ENCODE measurements at places on chromosomes 11 and 22.

DNA sequence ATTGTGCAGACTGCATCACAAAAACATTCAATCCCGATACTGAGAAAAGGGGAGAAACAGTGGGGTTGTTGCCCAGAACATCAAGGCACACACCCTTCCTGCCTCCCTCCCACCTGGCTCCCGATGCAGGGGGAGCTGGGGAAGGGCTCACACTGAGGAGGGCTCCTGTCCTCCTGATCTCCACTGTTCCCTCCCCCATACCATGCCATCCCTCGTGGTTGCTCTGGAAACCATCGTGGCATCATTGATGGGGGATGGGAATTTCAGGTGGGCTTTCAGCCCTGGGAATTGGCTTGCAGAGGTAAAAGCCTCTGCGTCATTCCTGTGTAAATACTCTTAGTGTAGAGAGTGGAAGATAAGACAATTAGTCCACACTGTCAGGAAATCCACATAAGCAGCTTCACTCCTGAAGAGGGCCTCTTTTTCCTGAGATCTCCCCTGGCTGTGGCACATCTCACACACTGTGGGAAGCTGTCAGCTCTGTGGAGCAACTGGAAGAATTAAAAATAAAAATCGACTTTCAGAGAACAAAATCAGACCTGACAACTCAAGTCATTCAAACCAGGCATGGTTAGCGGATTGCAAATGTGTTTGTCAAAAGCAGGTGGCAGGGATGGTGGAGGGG lies 176.0 kb downstream of the CHST1 start:
- no peak for DNase-seq

DNA sequence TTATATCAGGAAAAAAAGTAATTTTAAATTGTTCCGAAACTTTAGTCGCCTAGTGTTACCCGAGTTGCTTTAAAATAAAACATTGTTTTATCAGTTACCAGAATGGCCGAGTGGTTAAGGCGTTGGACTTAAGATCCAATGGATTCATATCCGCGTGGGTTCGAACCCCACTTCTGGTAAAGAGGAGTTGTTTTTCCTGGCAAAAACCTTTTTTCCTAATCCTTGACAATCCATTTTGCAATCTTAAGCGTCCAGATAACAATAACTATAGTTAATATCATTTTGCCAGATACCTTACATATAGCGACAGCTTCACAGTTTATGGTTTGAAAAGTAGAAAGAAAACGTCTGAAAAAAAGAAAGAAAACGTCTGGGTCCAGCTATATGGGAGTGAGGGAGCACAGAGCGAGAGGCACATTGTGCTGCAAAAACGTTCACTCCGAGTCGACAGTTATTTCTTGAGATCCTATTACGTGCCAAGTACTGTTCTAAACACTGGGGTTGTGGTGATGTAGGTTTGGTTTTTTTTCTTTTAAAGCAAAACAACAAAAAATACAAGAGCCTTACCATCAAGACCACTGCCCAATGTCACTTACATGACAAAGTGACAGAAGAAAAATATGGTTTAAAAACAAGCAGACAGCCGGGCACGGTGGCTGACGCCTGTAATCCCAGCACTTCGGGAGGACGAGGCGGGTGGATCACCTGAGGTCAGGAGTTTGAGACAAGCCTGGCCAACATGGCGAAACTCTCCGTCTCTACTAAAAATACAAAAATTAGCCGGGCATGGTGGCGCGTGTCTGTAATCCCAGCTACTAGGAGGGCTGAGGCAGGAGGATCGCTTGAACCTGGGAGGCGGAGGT lies 40.6 kb downstream of the OR4D9 start:
- DNase-seq: peak; percentile 39

DNA sequence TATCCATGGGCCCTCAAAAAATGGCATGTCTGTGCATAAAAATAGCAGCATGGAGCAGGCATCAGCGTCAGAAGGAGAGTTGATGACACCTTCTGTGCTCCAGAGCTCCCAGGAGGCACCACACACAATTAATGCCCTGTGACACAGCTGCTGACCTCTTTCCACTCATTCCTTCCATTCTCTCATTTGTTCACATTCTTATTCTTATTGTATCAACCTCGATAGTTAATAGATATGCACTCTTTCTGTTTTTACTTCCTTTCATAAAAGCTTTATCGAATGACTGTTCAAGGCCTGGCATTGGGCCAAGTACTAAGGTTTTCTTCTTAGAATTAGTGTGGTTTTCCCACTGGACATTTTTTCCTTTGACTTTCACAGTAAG lies 266.0 kb upstream of the MTNR1B start:
- no peak for DNase-seq

GRCh38 chr11:93648158-93648557 lies 13.3 kb upstream of the CEP295 start:
- no peak for DNase-seq

DNA sequence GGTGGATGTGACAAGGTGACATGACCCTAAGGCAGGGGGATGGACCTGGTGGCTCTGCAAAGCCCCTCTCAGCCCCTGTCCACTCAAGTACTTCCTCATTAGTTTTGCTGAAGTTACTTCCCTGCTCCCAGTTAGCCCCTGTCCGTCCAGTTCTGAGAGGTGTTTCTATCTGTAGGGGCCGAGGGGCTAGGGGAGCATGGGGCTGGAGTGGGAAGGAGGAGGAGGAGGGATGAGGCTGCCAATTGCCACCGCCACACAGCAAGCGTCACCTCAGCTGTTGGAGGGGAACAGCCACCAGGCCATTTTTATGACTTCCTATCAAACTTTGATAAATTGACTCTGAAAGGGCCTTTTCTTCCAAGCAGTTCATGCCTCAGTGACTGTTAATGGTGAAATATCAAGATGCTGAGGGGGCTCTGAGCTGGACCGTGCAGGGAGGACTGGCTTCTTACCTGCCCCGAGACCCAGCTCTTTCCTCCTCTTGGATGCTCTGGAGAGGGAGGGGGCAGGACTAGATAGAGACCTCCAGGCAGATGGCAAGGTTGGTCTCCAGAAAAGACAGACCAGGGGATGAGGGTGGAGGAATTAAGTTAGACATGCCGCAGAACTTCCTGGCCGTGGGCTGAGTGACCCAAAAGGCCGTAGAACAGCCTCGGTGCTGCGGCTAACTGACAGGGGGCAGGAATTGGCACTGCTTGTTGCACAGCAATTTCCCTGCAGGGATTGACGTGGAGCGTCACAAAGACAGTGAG lies 137.0 kb downstream of the ST3GAL4 start:
- DNase-seq: no peak

GRCh38 chr11:95595541-95595940 lies 194.0 kb downstream of the FAM76B start:
- no peak for DNase-seq

- no peak for DNase-seq
Measured at GRCh38 chr11:101729406-101730078, 145.7 kb upstream of the TRPC6 start.

GRCh38 chr11:72091292-72091691 lies 10.6 kb downstream of the LRRC51 start:
- peak; percentile 84 for DNase-seq

DNA sequence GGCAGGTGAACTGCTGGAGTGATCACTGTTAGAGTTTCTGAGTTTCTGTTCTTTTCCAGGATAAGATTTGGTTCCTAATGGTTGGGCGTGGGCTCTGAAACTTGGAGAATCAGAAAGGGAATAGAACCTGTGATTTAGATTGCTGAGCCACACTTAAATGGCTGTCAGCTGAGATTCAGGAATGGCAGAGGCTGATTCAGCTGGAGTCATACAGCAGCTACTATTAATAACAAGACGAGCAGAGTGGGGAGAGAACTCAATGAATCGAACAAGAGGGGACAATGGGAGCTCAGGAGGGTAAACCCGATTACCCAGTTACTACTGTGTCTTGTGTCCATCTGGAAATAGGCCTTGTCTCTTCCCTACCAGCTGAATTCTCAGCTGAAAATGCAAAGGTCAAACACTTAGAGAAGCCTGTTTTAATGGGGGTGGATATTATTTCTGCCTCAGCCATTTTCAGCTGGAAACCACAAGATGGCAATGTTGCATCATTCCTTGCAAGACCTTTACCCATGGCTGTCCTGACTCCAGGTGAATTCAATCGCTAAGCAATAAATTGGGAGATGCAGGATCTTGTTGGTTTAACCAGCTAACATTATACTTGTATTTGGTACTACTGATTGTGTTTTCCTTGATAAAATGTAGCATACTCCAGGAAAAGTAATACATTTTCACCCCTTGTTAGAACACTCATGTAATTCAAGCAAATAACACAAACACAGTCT lies 104.5 kb upstream of the RAG2 start:
- peak; percentile 44 for DNase-seq

DNA sequence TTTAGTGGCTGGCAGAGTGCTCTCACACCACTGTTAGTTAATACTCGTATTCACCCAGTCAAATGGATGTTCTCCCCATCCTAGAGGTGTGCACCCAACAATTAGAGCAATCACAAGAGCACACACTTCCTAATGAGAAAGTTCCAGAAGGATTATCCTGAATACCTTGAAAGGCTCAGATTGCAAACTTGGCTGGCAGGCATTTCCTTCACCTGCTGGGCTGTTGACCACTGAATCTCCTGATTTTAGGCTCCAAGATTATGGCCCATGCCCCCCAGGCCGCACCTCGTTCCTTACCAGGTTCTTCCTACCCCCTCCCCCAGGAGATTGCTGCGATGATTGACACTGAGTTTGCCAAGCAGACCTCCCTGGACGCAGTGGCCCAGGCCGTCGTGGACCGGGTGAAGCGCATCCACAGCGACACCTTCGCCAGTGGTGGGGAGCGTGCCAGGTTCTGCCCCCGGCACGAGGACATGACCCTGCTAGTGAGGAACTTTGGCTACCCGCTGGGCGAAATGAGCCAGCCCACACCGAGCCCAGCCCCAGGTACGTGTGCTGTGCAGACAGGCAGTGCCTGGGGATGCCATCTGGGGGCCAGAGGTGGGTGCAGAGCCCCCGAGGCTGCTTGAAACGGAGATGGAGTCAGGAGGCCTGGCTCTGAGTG lies 26.9 kb downstream of the TAB1 start:
- DNase-seq: no peak

GRCh38 chr11:3160252-3161031 lies 4.7 kb downstream of the OSBPL5 start:
- peak; percentile 80 for DNase-seq

DNA sequence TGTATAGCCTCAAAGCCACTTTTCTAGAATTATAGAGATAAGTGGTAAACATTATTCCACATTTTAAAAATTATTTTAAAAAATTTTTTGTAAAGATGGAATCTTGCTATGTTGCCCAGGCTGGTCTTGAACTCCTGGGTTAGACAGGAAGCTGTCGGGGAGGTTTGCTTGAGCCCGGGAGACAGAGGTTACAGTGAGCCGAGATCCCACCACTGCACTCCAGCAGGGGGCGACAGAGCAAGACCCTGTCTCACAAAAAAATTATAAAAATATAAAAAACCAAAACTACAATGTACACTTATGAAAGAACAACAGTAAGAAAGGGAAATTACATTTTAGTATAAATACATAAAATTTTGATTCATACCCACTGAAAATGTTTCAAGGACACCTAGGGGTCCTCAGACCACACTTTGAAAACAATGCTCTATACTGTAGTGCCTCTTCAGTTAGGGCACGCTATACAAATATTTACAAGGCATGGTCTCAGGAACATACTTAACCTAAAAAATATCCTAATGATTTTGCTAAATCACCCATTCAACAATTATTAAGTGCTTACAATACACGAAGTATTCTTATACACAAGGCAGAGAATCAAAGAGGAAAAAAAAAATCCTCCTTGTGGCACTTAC lies 111.2 kb downstream of the MRTFA start:
- peak; percentile 56 for DNase-seq

DNA sequence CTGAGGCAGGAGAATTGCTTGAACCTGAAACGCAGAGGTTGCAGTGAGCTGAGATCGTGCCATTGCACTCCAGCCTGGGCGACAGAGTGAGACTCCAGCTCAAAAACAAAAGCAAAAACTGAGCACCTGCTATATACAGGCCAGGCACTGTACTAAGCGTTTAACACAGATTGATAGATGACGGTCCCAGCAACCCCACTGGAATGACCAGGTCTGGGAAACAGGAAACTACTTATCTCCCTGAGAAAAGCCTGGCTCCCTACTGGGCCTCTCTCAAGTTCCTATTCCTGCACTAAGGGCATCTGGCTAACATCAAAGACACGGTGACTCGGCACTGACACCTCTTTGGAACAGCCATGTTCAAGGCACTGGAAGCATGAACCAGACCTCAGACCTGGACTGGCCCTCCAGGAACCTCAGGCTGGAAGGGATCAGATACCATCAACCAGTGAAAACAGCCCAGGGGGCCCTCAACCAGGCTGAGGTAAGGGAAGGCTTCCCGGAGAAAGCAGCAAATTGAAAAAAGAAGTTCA lies 16.6 kb downstream of the ARAP1 start:
- DNase-seq: peak; percentile 24

DNA sequence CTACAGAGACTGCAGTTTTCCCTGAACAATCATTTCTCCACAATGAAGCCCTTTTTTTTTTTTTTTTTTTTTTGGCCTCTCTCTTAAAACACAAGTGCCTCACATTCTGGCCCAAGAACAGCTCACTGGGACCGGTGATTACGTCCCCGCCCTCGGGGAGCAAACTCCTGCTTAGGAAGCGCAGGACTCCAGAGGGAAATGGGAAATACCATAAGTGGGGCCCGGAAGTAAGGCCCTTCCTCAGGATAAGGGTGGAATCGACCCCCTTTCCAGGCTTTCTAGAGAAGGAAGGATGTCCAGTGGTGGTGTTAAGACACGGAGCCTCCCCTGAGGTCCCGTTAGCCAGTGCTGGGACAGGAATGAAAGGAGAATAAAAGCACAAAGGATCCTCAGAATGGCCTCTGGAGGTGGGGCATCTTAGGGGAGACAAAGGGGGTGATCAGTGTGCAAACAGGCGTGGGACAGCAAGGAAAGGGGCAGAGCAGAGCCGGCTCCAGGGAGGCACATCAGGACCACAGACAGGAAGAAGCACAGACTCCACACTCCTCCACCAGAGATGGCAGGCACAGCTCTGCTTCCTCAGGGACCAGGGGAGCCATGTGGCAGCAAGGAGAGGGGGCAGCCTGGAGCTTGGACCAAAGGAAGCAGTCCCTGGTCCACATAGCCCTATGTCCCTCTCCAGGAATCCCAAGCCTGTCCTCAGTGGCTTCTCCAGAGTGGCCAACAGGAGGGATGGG lies 61.3 kb downstream of the CHST1 start:
- DNase-seq: peak; percentile 62
